Activated CD4-positive, alpha-beta T cell treated with anti-CD3 and anti-CD28 coated beads for 36 hours (primary cell): ENCODE measurements at places on chromosomes 11 and 22. TPM values are rescaled to one million over a fixed set of nuclear protein-coding genes. Genes with fewer than 3 reads are reported as not detected.

GRCh38 chr11:114398303-114398920, 1.9 kb downstream of the C11orf71 start:
- H3K36me3 ChIP-seq, result peaks cover 16% of the 10 kb centered on the region
- no peak for DNase-seq
- H3K27me3 ChIP-seq, result no peaks in the 10 kb centered on the region
- H3K4me3 ChIP-seq, result peak overlapping the region; percentile 98
- peaks cover 34% of the 10 kb centered on the region for H3K4me1 ChIP-seq
- peak overlapping the region; percentile 99 for H3K27ac ChIP-seq

GRCh38 chr11:118896921-118897591, 13.4 kb downstream of the CXCR5 start:
- H3K27me3 ChIP-seq, result no peaks in the 10 kb centered on the region
- peaks cover 59% of the 10 kb centered on the region for H3K4me1 ChIP-seq
- no peak for DNase-seq

DNA sequence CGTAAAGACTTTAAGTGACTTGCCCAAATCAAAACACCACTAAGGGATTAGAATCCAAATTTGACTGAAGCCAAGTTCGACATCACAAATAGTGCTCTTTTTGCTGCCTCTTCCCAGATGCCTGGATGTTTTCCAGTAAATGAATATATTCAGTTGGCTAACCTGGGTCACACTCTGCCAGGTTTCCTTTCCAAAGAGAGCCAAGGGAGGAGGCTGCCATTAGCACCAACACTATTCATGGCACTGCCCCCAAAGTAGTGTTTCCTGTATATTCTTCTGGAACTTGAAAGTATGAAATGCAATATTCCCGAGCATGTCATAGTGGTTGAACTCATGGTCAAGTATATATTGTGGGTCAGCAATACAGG, 219.3 kb upstream of the UBASH3B start:
- no peaks in the 10 kb centered on the region for H3K4me1 ChIP-seq
- H3K4me3 ChIP-seq, result no peak overlapping the region
- no peak for DNase-seq
- no peaks in the 10 kb centered on the region for H3K36me3 ChIP-seq
- H3K27ac ChIP-seq, result no peak overlapping the region

Gene MS4A15
- total RNA-seq, result not detected

Gene NAALAD2
- total RNA-seq, result not detected

- H3K4me1 ChIP-seq, result peaks cover 2% of the 10 kb centered on the region
- H3K27me3 ChIP-seq, result no peaks in the 10 kb centered on the region
- no peak overlapping the region for H3K4me3 ChIP-seq
- DNase-seq, result no peak
- H3K36me3 ChIP-seq, result no peaks in the 10 kb centered on the region
These were observed 67.9 kb downstream of the ENTHD1 start for GRCh38 chr22:39825661-39826102.

- H3K27me3 ChIP-seq, result no peaks in the 10 kb centered on the region
- H3K27ac ChIP-seq, result no peak overlapping the region
- H3K4me1 ChIP-seq, result no peaks in the 10 kb centered on the region
- H3K4me3 ChIP-seq, result no peak overlapping the region
- DNase-seq, result no peak
- peaks cover 18% of the 10 kb centered on the region for H3K36me3 ChIP-seq
These were observed 10.7 kb upstream of the SUSD2 start for GRCh38 chr22:24170632-24171031.

Gene SAA2
- not detected for total RNA-seq

Gene POU2AF3
- total RNA-seq, result not detected

Gene SORL1
- 53.5 TPM for total RNA-seq

Gene CAPN5
- 0.76 TPM for total RNA-seq

DNA sequence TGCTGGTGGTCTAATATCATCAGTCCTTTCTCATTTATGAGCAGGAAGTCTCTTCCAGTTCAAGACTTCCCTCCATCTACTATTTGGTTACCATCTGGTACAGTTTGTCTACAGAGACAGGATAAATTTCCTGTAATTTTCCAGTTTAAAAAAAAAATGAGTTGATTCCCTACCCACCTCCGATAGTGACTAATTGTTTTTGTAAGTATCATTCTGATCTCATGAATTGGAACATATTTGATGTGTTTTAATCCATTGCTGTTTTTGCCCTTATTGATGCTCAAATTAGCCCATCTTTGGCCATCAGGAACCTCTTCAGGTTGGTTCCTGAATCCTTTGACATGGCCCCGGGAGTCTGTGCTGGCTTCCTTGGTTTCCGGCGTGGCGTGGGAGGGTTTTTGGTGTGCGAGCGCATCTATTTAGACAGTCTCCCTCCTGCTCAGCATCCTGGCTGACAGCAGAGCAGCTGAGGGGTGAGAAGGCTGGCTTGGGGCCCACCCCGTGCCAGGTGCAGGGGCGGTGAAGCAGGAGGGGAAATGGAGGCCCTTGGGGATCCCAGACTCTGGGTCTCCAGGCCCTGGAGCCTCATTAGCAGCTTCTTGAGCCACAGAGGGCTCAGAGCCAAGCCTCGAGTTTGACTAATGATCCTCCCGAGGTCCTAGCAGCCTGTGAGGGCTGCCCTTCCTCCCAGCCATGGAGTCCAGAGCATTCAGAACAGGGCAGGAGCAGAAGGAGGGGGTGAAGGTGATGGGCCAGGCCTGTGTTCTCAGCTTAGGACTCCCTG, 6.8 kb downstream of the OMP start:
- no peaks in the 10 kb centered on the region for H3K27me3 ChIP-seq
- DNase-seq, result no peak
- peaks cover 3% of the 10 kb centered on the region for H3K4me1 ChIP-seq

DNA sequence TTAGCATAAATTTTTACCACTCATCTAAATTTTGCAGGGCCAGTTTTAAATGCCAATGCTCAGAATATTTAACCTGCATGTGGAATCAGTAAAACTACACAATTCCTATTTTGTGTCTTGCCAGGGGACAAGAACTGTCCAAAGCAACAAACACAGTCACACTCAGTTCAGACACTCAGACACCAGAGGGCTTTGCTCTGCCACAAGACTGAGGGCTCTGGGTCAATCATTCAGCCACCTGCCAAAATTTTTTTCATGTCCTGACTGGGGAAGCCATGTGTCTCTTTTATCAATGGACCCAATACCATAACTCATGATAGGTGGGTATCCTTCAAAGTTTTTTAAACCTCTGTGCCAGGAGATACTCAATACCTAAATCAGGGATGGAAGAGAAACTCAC, 304.0 kb upstream of the ANO3 start:
- H3K27ac ChIP-seq, result no peak overlapping the region
- H3K36me3 ChIP-seq, result no peaks in the 10 kb centered on the region

- no peaks in the 10 kb centered on the region for H3K27me3 ChIP-seq
- no peaks in the 10 kb centered on the region for H3K4me1 ChIP-seq
- no peaks in the 10 kb centered on the region for H3K36me3 ChIP-seq
- DNase-seq, result no peak
- H3K27ac ChIP-seq, result no peak overlapping the region
These were observed 32.3 kb downstream of the ADAMTS15 start for GRCh38 chr11:130480711-130481140.

Gene L3MBTL2
- total RNA-seq, result 25.1 TPM

DNA sequence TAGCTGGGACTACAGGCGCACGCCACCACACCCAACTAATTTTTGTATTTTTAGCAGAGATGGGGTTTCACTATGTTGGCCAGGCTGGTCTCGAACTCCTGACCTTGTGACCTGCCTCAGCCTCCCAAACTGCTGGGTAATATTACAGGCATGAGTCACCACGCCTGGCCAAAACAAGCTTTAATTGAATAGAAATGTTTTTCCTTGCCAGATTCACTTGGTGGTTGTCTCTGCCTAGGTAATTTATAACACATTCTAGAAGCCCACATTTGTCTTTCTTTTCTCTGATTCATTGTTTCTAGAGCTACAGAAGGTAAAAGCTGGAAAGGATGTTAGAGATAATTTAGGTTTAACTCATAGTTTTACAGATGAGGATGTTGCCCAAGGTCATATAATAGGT, 41.3 kb downstream of the CECR2 start:
- no peak overlapping the region for H3K27ac ChIP-seq
- H3K4me3 ChIP-seq, result no peak overlapping the region
- no peaks in the 10 kb centered on the region for H3K27me3 ChIP-seq
- no peaks in the 10 kb centered on the region for H3K4me1 ChIP-seq

GRCh38 chr11:3104051-3104714, 47.0 kb upstream of the CARS1 start:
- DNase-seq, result no peak
- no peak overlapping the region for H3K4me3 ChIP-seq
- H3K36me3 ChIP-seq, result no peaks in the 10 kb centered on the region
- peaks cover 3% of the 10 kb centered on the region for H3K4me1 ChIP-seq
- no peak overlapping the region for H3K27ac ChIP-seq

Gene CYB5R2
- total RNA-seq, result 8.2 TPM

DNA sequence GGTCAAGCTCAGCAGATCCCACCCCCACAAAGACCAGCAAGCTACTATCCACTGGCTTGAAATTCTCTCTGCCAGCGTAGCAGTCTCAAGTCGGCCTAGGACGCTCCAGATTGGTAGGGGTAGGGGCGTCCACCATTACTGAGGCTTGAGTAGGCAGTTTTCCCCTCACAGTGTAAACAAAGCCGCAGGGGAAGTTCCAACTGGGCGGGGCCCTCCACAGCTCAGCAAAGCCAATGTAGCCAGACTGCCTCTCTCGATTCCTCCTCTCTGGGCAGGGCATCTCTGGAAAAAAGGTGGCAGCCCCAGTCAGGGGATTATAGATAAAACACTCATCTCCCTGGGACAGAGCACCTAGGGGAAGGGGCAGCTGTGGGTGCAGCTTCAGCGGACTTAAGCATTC, 1064.9 kb upstream of the TENM4 start:
- H3K4me3 ChIP-seq, result no peak overlapping the region
- no peaks in the 10 kb centered on the region for H3K27me3 ChIP-seq
- H3K4me1 ChIP-seq, result no peaks in the 10 kb centered on the region
- no peaks in the 10 kb centered on the region for H3K36me3 ChIP-seq
- no peak overlapping the region for H3K27ac ChIP-seq

Gene ARHGAP32
- 8.1 TPM for total RNA-seq

DNA sequence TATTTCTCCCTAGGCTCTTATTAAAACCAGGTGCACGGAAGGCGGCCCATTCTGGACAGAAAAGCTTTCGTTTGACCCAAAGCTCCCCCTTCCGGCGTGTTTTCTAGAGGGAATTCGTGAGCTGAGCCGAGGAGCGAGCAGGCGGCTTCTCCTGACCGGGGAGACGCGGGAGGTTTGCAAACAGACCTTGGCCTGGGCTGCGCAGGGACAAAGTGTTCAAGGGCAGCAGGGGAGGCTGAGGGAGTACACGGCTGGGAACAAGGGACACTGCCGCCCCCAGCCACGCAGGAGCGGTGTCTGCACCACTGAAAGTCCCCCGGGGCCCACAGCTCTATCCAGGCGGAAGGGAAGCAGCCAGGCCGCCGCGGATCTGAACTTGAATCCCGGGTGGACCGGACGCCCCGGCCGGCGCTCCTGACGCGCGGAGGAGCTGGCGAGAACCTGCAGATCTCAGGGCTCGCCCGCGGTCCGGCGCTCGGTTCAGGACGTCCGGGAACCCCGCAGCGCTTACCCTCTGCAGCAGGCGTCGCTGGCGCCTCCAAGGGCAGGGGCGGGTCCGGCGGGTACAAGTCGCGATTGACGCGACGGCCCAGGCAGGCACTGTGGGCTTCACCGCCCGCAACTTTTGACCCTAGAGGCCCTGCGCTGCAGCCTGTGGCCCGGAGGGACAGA, 101.9 kb downstream of the WT1 start:
- H3K27ac ChIP-seq, result no peak overlapping the region
- no peaks in the 10 kb centered on the region for H3K36me3 ChIP-seq
- H3K4me1 ChIP-seq, result peaks cover 13% of the 10 kb centered on the region
- DNase-seq, result peak; percentile 58

- DNase-seq, result no peak
- no peaks in the 10 kb centered on the region for H3K4me1 ChIP-seq
- H3K4me3 ChIP-seq, result no peak overlapping the region
- H3K36me3 ChIP-seq, result no peaks in the 10 kb centered on the region
- no peaks in the 10 kb centered on the region for H3K27me3 ChIP-seq
These were observed 111.6 kb downstream of the CRYBB2 start for GRCh38 chr22:25331050-25331449.

- no peak overlapping the region for H3K4me3 ChIP-seq
- H3K4me1 ChIP-seq, result peaks cover 34% of the 10 kb centered on the region
- no peak for DNase-seq
- no peaks in the 10 kb centered on the region for H3K27me3 ChIP-seq
- peaks cover 59% of the 10 kb centered on the region for H3K36me3 ChIP-seq
- peak overlapping the region; percentile 93 for H3K27ac ChIP-seq
These were observed 123.8 kb downstream of the MICAL2 start for GRCh38 chr11:12234221-12234620.
